ENCODE measurements at places on chromosomes 7 and 10.

GRCh38 chr10:26156019-26156418, 60.6 kb upstream of the GAD2 start:
- no peak for DNase-seq

- DNase-seq = no peak
Observed at GRCh38 chr7:144812379-144813283, 23.2 kb downstream of the TPK1 start.

- DNase-seq = peak; percentile 41
Observed at GRCh38 chr10:79248341-79249185, 98.7 kb upstream of the PPIF start.

GRCh38 chr7:107684947-107685463, 24.4 kb downstream of the SLC26A4 start:
- no peak for DNase-seq

DNA sequence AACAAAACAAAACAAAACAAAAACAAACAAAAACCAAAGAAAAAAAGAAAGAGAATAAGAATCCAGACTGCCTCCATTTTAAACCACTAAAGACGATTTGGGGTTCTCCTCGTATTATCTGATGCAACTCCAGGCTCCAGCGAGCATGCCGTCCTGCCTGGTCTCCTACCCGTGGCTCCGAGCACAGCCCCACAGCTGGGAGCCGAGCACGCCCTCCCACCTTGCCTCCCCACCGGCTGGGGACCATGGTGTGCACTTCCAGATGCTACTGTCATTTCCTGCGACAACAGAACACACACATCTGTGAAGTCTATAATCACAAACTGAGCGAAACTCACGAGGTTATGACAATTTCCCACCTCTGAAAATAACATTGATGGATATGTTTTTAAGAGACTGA, 113.1 kb downstream of the ADARB2 start:
- DNase-seq = no peak

GRCh38 chr10:44389150-44389549, 4.3 kb upstream of the CXCL12 start:
- no peak for DNase-seq

DNA sequence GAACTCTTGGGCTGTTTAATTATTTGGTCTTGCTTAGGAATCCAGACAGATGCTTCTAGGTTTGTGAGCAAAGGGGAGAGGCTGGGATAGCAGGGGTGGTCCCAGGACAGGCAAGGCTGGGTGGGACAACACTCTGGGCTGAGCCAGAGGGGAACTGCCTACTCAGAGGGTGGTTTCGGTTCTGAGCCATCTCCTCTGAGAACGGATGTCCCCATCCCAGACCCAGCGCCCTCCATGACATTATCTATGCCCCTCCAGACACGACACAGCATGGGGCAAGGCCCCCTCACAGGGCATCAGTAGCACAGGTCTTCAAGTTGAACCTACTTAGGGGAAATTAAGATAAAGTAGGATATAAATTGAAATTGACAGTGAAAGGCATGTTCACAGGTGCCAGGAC, 7.1 kb downstream of the ASB10 start:
- DNase-seq = no peak

DNA sequence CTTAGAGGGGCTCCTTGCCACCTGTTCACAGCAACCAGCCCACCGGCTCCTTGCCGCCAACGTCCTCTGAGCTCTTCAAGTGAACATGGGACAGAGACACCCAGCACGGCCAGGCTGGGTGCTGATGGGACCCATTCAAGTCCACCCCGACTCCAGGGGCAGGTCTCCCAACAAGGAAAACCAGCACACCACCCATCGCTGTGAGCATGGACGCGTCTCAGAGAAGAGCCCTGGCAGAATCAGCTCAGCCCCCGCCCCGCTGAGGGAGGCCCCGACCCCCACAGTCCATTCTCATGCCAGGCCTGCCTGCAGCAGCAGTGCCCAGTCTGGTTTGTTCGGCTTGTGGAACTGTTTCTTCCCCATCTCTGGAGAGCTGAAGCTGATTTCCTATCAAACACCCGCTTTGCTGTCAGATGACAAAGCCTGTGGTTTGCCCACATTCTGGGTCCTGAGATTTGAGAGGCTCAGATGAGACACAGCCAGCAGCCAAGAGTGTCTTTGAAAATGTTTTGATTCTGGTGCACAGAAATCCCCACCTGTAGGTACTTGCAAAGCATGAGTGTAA, 216.6 kb downstream of the ZMYND11 start:
- no peak for DNase-seq

GRCh38 chr10:110531687-110532086, 34.0 kb downstream of the DUSP5 start:
- no peak for DNase-seq

DNA sequence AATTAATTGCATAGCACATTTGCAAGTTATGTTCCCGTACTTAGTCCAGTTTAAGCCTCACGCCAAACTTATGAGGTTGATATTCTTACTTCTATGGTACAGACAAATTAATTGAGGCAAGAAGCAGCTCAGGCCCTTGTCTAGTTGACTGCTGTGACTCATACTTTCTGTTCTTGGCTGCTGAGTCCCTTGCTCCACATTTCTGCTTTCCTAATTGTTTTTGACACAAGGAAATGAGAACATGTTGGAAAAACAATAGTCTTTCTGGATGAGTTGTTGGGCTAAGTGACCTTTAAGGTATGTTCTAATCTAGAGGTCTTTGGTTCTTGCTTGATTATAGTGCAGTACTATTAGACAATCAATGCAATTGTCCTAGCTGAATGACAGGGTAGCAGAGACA, 331.8 kb downstream of the NRG3 start:
- no peak for DNase-seq

GRCh38 chr7:77799078-77799964, 748 bp downstream of the PHTF2 start:
- peak; percentile 31 for DNase-seq

- no peak for DNase-seq
Observed at GRCh38 chr7:50317697-50318669, 13.5 kb downstream of the IKZF1 start.

DNA sequence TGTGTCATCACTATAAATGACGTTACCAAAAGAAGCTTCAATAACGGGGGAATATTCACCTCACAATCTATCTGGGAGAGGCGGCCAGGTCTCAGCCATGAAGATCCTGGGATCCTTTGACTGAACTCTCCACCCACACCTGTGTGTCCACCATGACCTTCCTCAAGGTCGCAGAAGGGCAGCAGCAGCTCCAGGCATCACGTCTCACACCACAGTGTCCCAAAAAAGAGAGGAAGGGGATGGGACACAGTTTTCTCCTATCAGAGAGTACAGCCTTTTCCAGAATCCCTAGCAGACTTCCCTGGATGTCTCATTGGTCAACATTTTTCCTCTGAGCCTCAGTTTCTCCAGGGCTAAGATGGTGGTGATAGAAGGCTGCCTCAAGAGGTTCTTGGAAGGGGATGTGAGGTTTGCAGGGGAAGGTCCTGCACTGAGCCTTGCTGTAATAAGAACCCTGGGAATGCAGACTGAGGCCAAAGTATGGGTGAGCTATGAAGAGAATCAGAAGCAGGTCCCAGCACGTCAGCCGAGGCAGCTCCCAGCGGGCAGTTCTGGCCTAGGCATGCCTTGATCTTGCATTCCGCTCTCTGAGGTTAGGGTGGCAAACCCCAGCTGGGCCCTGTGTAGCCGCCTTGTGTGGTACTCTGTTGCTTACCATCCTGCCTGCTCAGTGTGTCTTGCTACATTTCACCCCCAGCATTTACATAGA, 63.8 kb downstream of the COL26A1 start:
- no peak for DNase-seq

- no peak for DNase-seq
Observed at GRCh38 chr7:46664453-46664852, 743.4 kb upstream of the IGFBP3 start.

- peak; percentile 70 for DNase-seq
Observed at GRCh38 chr7:90222811-90223725, 11.5 kb downstream of the STEAP2 start.

GRCh38 chr10:15201589-15202300, 33.3 kb upstream of the NMT2 start:
- peak; percentile 45 for DNase-seq

DNA sequence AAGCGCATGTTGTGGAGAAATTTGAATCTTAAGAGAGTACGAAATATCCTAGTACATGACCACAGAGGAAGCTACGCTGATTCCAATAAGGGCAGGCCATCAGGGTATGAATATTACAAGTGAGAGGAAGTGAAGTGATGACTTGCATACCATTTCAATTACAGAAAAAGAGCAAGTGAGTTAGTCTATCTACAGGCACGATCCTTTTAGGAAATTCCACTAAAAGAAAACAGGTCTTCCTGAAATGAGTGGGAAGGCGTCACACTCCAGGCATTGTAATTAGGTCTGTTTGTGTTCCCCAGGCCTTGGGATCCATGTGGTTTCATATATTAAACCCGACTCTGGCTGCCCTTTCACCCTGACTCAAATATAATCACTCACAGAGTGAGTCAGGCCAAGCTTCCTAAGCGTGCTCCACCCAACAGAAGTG, 152.5 kb downstream of the SEMA3A start:
- DNase-seq = peak; percentile 78

- peak; percentile 36 for DNase-seq
Observed at GRCh38 chr10:32948451-32948850, 9.6 kb downstream of the ITGB1 start.

GRCh38 chr7:85730012-85730411, 543.2 kb upstream of the SEMA3D start:
- no peak for DNase-seq

DNA sequence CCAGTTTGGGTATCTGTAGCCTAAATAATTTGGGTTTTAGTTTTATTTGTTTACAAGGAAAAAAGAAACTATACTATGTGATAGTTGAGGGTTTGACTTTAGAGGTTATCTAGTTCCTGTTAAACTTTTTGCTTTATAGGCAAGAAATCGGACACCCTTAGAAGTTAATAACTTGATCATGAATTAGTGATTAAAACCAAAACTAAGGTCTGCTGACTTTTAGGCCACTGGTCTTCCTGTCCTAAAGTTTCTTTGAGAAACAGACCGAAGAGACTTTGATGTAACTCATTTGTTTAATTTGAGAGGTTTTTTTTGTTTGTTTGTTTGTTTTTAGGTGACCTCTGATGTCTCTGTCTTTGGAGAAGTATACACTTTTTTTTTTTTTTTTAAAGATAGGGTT, 59.7 kb downstream of the PHTF2 start:
- no peak for DNase-seq

- DNase-seq = no peak
Observed at GRCh38 chr10:131277969-131278368, 33.6 kb downstream of the TCERG1L start.

- no peak for DNase-seq
Observed at GRCh38 chr10:35392482-35393228, 56.3 kb downstream of the CCNY start.

- peak; percentile 64 for DNase-seq
Observed at GRCh38 chr7:77759294-77759889, 38.8 kb downstream of the TMEM60 start.

- DNase-seq = no peak
Observed at GRCh38 chr10:114442091-114442630, 37.9 kb upstream of the AFAP1L2 start.

DNA sequence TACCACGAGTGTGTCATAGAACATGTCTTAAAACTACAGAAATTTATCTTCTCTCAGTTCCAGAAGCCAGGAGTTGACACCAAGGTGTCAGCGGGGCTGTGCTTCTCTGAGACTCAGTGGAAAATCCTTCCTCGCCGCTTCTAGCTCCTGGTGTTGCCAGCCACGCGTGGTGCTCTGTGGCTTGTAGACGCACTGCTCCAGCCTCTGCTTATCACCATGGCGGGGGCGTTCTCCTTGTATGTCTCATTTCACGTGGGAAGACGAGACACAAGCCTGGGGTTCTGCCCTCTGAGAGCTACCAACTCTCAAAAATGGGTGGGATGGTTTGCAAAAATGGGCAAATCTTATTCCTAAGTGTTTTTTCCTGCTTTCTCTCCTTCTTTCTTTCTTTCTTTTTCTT, 11.0 kb upstream of the GALNTL5 start:
- DNase-seq = no peak

GRCh38 chr10:62258926-62259325, 9.7 kb downstream of the RTKN2 start:
- no peak for DNase-seq

DNA sequence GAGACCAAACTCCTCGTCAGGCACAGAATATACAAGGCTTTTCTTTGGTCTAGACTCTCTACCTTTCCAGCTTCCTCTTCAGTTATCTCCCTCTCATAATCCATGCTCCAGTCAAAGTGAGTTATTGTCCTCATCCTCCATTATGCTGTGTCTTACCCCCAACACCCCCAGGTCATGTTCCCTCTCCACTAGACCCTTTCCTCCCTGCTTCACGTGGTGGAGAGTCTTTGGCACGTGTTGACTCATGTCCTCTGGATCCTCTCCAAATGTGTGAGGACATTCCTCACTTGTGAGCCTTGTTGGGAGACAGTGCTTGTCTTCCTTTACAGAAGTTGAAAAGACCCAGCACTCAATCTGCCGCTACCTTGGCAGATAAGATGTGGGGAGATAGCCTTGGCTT, 36.0 kb upstream of the DLD start:
- peak; percentile 47 for DNase-seq

DNA sequence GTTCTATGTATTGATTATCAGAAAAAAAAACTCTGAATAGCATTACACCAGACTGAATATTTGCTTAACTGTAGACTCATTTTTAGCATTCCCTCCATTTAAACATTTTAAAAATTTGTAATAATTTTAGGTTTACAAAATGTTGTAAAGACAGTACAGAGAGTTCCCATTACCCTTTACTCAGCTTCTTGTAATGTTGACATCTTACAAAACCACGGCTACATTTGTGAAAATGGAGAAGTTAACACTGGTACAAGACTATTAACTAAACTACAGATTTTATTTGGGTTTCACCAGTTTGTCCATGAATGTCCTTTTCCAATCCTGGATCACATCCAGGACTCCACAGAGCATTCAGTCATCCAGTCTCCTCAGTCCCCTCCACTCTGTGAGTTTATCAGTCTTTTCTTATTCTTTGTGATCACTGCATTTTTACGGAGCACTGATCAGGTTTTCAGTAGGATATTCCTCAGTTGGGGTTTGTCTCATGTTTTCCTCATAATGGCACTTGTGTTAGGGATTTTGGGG, 130.0 kb upstream of the EEPD1 start:
- DNase-seq = no peak

- peak; percentile 83 for DNase-seq
Observed at GRCh38 chr10:120478386-120478785, 21.4 kb downstream of the PLPP4 start.

GRCh38 chr7:41811941-41812340, 109.1 kb upstream of the INHBA start:
- DNase-seq = no peak

DNA sequence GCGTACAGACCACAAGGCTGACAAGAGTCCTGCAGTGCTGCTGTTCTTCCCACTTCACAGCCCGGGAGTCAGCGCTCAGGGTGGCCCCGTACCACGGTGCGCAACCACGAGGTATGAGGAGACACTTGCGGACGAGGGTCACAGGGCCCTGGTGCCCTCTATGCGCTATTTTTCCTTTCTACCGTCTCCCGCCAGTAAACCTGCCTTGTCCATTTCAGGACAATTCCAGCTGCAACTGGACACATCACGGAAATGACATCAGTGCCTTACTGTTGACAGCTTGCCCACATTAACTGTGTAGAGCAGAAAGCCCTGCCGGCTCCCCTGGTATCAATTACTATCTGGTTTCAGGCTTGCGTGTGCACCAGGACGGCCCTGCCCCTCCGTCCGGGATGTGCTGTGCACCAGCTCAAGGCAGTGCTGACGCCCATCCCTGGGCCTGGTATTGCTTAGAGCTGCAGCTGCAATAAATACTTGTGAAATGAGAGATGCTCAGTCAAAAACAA, 65.1 kb downstream of the ZRANB1 start:
- DNase-seq = peak; percentile 75

Measured in fibroblast of skin of abdomen (primary cell).